ENCODE measurements at places on chromosomes 1 and 21.
A peak's percentile ranks its signal among the peaks of the same experiment; 100 is the strongest.

DNA sequence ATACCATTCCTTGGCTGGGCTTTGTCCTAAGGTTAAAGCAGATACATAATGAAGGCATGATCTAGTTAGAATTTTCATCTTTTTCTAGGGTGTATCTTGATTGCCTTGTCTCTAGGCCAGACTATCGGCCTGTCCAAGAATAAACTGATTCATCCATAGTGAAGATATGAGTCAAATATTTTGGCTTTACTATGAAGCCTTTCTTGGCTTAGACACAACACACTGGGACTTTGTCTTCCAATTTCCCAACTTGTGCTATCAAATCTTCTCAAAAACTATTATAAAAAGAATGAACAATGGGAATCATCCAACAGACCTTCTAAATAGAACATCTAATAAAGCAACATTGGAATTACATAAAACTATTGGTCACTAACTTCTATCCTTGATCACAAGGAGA, 64.8 kb downstream of the WARS2 start:
- DNase-seq: peak; percentile 14

GRCh38 chr1:178436899-178437298, 59.9 kb downstream of the CLEC20A start:
- no peak for DNase-seq

- DNase-seq: no peak
Measured at GRCh38 chr1:110726755-110727154, 52.0 kb upstream of the KCNA3 start.

- DNase-seq: no peak
Measured at GRCh38 chr1:221328371-221328770, 413.5 kb downstream of the DUSP10 start.

DNA sequence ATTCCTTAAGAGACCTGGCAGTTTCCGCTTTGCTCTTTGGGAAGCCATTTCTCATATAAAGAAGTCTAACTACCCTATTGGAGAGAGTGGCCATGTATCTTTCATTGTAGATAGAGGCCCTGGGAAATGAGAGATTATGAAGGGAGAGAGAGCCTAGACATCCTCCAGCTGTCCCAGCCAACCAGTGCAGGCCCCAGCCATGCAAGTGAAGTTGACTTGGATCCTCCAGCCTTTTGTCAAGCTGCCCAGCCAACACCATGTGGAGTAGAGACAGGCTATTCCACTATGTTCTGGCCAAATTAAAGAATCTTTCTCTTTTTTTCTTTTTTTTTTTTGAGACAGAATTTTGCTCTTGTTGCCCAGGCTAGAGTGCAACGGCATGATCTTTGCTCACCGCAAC, 7.1 kb upstream of the ANP32E start:
- DNase-seq: no peak

- no peak for DNase-seq
Measured at GRCh38 chr1:40575336-40575735, 43.9 kb downstream of the ZNF684 start.

DNA sequence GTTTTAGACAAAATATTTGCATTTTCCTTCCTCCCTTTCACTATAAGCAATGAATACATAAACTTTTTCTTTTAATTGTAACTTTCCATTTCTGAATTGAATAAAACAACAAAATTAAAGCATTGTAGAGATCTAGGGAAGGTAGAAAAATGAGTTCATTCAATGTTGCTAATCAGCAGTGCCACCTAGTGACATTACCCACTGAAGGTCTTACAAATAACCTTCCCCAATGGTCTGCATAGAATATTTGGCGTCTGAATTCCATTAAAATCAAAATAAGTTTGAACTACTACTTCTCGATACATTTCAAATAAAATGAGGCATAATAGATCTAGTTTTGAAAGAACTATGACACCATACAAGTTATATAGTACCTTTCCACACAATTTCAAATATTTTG, 19.6 kb downstream of the FH start:
- no peak for DNase-seq

- peak; percentile 26 for DNase-seq
Measured at GRCh38 chr1:43414634-43415223, 25.0 kb downstream of the SZT2 start.

Data from H54 (cell line).